ENCODE measurements at places on chromosomes 3 and 15.

GRCh38 chr3:101992863-101993262 is 143.5 kb downstream of the NFKBIZ start:
- DNase-seq: no peak

DNA sequence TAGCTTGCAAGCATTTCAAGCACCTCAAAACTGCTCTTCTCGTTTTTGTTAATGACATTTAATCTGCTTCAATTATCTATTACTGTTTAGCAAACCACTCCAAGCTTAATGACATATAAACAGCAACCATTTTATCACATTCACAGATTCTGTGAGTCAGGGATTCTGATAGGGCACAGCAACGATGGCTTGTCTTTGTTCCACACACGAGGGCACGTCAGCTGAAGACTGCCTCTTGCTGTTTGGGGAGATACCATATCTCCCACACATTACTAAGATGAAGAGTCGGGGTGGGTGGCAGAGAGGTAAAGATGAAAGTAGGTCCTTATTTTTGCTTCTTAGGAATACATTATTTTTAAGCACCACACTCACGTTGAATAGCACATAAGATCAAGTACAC is 19.3 kb downstream of the CPOX start:
- no peak for DNase-seq

- DNase-seq: no peak
Measured at GRCh38 chr3:140723576-140723975, 45.7 kb downstream of the TRIM42 start.

GRCh38 chr3:94440767-94441493 is 378.1 kb downstream of the NSUN3 start:
- no peak for DNase-seq

- no peak for DNase-seq
Measured at GRCh38 chr3:98754483-98754882, 8.7 kb upstream of the ST3GAL6 start.

- no peak for DNase-seq
Measured at GRCh38 chr15:72155003-72155621, 36.9 kb downstream of the SENP8 start.

DNA sequence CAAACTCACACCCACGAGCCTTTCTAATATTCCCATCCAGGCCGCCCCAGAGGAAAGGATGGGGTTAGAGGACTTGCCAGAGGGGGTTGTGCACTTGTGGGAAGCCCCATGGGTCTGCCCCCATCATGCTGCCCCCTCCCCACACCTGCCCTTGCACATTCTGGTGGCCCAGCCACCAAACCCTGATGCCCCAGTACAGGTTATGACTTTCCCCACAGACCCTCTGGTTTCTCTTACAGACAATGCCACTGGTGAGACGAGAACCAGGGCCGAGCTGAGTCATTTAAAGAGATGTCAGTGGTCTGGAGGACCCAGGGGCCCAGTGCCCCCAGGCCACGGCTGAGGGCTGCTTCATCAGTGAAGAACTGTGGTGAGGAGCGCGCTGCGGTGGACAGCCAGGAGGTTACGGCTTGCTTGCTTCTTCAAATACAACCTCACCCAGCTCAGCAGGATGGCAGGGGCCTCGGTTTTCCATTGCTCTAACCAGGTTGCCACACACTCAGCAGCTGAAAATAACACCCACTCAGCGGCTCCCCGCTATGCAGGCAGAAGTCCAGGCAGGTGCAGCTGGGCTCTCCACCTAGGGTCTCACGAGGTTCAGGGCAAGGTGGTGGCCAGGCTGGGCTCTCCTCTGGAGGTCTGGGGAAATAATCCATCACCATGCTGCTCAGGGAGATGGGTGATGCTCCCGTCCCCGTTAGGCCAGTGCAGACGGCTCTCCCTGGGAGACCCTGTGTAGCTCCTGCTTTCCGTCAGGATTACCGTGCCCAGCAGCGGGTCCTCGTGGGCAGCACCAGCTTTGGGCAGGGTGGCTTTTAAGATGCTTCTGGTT is 13.8 kb upstream of the SNRPA1 start:
- no peak for DNase-seq

- DNase-seq: no peak
Measured at GRCh38 chr3:171190668-171191067, 164.1 kb upstream of the SLC2A2 start.

DNA sequence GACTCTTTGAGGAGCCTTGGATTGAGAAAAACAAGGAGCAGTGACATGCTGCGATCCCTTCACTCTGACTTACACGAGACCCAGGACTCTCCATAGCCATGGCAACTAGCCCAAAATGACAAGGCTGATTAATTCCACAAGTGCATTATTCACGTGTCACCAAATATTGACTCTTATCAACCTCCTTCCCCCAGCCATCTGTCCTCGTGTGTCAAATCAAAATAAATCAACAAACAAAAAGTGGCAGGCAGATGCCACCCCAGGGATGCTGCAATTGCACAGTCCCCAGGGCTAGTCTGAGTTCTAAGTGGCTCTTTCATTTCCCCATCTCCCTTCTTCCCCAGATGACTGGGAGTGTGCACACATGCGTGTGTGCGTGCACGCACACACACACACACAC is 104.9 kb downstream of the AQP9 start:
- no peak for DNase-seq

DNA sequence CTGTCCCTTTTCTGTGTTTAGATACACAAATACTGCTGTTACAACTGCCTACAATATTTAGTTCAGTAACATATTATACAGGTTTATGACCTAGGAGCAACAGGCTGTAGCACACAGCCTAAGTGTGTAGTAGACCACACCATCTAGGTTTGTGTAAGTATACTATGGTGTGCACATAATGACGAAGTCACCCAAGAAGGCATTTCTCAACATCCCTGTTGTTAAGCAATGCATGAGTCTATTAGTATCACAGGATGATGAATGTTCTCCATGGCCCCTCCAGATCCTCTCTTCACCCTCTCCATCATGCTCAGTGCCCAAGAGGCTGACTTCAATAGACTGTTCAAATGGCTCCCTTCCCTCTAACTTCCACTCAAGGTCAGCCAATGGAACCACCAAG is 14.6 kb upstream of the SEC62 start:
- no peak for DNase-seq
